ENCODE measurements at places on chromosomes 2 and 18. TPM values are rescaled to one million over a fixed set of nuclear protein-coding genes. Genes with fewer than 3 reads are reported as not detected.

Gene ALPG
- total RNA-seq = 0.71 TPM

Gene BOK
- 27.5 TPM for total RNA-seq

Gene CFAP65
- total RNA-seq = 0.22 TPM

Gene SOWAHC
- 9.2 TPM for total RNA-seq

Gene CYP27A1
- 0.18 TPM for total RNA-seq

Gene NCK2
- 22.4 TPM for total RNA-seq
